Stimulated activated CD4-positive, alpha-beta T cell treated with anti-CD3 and anti-CD28 coated beads, Interleukin-4, amount 100 ng/mL, for 48 hours (primary cell): ENCODE measurements at places on chromosomes 2 and 18.

GRCh38 chr18:77078690-77079070, 53.9 kb downstream of the MBP start:
- no peak for DNase-seq

DNA sequence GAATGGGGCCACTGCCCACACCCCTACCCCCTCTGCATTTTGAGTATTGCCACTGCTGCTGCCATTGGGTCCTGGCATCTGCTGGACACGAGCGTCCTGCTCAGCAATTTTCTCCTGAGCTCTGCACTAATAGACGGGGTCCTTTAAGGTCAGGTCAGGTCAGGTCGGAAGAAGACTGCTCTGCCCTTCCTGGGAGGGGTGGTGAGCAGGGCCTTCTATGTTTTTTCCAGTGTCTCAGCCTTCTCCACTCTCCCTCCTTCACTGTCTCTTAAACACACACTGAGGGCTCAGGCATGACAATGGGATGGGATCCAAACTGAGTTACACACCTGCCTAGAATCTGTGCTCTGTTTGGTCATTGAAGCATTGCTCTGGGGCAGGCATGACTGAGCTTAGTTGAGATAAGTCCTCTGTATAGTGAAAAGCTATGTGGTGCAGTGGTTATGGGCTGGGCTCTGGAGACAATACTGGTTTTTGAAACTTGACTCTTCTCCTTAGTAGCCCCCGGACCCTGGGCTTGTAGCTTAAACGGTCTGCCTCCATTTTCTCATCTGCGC, 10.6 kb downstream of the MYO1B start:
- DNase-seq = no peak

DNA sequence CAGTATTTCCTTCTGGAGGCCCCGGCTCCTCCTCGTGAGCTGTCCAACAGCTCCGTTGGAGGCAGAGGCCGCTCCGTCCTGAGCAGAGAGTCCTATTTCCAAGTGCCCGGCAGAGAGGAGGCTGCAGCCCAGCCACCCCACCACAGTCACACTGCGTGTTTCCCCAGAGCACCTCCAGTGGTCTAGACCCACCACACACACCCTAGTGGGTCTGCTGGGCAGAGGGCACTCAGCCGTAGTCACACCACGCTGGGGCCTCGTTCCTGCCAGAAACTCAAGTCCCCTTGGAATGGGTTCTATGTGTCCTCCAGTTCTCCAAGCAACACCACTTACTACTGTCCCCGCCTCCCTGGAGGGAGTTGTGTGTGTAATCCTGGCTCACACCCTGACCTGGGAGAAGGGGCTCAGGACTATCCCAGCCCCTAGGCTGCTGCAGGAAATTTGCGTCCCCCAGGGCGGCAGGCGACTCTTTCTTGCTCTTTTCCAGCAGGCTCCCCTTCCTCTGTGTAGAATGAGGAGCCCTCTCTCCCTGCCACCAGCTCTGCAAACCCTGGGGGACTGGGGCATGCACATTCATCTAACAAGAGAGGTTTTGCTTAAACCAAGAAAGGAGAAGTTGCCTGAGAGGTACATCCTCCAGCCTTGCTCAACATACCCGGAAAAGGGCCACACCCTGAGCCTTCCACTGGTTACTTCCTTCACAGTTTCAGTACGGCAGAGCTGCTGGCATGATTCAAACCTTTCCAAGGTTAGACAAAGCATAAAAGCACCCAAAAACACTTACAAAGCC, 114.1 kb downstream of the NDUFA10 start:
- DNase-seq = no peak

- DNase-seq = peak; percentile 97
These were observed 581 bp upstream of the PPM1B start for GRCh38 chr2:44167908-44168680.

DNA sequence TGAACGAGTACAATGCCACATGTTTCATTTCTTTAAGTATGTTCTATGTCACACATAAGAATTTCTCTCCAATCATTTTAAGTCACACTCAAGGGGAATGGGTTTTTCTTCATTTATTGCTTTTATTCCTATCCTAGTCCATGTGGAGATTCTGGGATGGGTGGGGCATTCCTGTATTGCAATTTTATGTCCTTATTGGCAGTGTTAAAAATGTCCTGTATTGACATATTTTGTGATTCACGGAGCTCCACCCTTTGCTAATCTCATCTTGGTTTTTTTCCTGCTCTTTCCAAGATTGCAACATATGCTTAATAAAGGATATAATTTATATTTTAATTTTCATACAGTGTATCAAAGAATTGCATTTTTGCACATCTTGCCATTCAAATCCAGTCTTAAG, 3.4 kb upstream of the TNFAIP6 start:
- no peak for DNase-seq

DNA sequence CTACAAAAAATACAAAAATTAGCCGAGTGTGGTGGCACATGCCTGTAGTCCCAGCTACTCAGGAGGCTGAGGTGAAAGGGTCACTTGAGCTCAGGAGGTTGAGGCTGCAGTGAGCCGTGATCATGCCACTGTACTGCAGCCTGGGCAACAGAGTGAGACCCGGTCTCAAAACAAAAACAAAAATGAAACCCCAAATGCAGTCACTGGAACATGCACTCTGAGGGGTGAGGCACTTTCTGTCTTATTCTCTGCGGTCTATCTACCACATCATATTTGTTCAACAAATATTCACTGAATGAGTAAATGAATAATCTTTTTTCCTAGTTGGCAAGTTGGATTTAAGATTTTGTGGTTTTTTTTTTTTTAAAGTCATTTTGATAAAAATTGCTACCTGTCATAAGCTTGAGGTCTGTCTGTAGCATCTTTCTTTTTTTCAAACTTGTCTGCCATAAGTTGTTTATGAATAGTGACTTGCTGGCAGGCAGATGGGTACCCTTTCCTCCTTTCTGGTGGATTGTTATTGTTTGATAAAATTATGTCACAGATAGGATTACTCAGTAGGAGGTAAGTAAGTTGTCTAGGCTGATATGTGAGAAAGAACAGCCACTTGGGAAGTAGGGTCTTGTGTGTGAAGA, 11.8 kb downstream of the CHRNA1 start:
- DNase-seq = no peak

- no peak for DNase-seq
These were observed 57.7 kb downstream of the ODC1 start for GRCh38 chr2:10390369-10390801.

DNA sequence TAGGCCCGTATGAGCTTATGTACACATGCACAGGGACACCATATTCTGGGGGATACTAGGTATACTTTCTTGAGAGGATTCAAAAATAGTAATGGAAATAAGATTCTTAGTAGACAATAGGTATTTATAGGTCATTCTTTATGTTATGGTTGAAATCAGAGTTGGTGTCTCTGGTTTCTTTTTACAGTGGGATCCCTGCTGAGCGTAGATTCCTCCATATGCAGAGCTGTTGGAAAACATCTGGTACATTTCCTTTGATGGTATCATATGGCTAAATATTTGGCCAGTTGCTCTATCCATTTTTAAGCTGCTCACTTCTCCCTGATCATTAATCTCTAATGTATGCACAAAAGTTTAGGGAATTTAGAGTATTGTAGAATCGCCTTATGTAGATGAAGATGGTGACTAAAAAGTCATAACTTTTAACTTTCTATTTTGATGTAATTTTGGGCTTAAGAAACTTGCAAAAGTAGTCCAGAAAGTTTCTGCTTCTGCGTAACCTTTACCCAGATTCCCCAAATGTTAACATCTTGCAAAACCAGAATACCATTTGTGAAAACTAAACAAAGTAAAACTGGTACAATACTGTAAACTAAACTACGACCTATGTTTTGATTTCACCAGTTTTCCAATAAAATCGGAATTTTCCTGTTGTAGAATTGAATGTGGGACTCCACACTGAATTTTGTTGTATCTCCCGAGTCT, 5.4 kb downstream of the ARHGAP28 start:
- no peak for DNase-seq

GRCh38 chr2:127536707-127537541, 1.4 kb downstream of the MYO7B start:
- no peak for DNase-seq

GRCh38 chr2:235706506-235706905, 212.7 kb downstream of the AGAP1 start:
- DNase-seq = no peak

GRCh38 chr2:225773148-225773547, 373.6 kb downstream of the NYAP2 start:
- no peak for DNase-seq

DNA sequence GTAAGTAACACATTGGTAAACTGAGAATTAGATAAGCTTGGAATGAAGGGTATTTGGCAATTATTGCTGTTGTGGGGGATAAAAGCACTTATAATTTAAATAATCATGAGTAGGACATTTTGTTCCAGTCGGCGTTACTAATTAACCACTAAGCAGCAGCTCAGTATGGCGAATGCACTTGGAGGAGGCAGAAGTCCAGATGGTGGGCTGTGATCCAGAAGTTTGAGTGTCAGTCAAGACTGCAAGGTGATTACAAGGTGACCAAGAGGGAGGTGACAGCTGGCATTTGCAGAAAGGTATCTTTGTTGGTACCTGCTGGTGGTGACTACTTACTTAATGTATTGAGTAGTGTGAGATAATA, 643.6 kb upstream of the FAM98A start:
- DNase-seq = no peak

DNA sequence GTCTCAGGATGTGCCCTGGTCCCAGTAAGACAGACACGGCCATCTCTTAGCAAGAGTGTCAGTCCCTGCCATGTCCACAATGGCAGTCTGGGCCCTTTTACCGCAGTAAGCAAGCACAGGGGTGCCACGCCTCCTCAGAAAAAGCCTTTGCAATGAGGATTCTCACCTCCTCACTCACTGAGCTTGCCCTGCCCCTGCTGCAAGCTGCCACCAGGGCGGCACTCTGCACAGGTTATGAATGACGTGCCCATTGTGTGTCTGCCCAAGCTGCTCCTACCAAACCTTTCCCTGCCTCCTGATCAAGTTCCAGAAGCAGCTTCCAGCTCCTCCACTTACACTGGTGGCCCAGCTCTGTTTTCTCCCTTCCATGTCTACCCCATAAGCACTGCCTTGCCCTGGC, 23.3 kb downstream of the ERCC3 start:
- no peak for DNase-seq

DNA sequence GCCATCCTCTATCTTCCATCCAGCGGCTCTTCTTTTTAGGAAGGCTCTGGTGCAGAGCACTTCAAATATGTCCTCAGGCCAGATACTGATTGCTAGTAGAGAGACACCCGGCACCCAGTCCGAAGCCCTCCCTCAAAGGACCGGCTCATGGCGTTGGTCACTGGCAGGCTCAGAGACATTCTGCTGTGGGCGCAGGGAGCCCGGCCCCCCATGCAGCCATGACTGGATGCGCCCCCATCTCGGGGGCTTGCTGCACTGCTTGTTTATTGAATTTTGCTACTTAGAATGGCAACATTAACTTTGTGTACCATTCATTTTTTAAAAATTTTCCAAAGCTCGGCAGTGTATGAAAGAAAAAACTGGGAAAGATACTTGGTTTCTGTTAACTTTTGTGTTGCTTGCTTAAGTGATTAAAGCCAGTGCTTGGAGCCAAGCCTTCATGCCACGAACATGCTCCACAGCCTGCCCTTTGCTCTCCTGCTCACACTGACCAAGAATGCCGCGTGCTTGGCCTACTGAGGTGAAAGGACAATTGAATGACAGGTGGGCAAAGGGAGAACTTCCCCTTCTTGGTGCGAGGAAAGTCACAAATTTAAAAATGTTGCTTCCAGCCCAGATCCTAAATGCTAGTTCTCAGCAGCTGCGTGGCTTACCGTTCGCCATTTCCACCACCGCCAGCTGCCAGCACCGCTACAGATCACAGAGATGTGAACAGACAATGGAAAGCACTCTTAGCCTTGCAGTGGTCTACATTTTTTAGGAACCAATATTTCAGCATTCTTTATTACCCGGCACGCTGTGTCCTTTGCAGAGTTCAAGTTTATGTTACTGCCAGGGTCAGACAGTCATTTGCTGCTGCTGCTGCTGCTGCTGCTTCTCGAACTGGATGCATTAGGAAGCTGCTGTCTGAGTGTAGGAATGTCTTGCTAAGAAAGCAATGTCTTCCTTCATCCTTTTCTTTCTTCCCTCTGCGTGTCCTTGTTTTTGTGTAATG, 76.7 kb downstream of the FAM210A start:
- DNase-seq = no peak

- DNase-seq = no peak
These were observed 153.8 kb upstream of the RASGRP3 start for GRCh38 chr2:33322612-33323011.

- no peak for DNase-seq
These were observed 19.4 kb upstream of the CYP1B1 start for GRCh38 chr2:38095079-38095995.

- no peak for DNase-seq
These were observed 31.4 kb downstream of the ATF2 start for GRCh38 chr2:175136334-175137215.

DNA sequence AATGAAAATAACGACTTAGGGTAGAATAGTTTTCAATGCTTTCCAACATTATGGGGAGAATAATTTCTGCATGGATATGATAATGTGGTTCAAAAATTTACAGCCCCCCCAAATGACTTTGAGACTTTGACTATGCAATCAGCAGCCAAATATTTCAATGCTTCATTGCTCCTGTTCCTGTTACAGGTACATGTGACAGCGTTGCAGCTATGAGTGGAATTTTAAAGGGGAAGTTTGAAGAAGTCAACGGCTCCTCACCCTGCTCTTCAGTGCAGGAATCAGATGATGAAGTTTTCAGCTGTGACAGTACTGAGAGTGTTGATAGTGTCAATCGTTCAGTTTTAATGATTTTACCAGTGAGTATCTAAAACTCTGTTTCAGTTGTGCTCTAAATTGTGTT, 25.1 kb downstream of the CSRNP3 start:
- no peak for DNase-seq

GRCh38 chr2:137925599-137925998, 38.7 kb upstream of the HNMT start:
- no peak for DNase-seq

DNA sequence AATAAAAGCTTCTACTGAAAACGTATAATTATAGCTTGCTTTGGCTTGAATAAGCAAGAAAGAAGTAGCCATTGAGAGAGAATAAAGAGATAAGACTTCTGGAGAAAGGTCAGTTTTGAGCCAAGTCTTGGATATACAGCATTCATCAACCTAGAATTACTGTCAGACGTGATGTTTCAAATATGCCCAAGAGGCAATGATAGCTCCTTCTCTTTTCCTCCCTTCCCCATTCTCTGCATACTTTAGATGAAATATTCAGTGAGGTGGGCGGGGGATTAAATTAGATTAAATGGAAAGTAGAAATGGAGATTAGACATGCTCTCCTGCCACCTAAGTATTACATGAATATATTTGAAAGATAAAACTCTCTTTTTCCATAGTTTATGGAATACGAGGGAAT, 8.7 kb downstream of the ANTXR1 start:
- no peak for DNase-seq

DNA sequence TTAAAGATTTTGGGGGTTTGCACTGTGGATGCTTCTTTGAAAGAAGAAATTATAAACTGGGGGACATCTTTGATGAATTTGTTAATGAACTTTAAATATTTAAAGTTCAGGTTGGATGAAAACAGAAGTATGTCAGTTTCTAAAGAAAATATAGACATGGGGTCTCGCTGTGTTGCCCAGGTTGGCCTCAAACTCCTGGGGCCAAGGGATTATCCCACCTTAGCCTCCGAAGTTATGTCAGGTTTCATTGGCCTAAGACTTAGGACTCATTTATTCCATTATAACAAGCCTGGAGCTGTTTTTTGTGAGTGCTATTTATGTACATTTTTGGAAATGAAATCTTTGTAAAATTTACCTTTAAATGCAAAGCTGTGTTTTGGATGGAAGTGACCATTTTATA, 2.5 kb downstream of the NAB1 start:
- DNase-seq = no peak

- DNase-seq = no peak
These were observed 28.7 kb downstream of the CDK15 start for GRCh38 chr2:201835066-201835465.
